NCI-H187 treated with DMSO at 0.1 percent for 48 hours (cell line): ENCODE measurements at places on chromosomes 11 and 22.

DNA sequence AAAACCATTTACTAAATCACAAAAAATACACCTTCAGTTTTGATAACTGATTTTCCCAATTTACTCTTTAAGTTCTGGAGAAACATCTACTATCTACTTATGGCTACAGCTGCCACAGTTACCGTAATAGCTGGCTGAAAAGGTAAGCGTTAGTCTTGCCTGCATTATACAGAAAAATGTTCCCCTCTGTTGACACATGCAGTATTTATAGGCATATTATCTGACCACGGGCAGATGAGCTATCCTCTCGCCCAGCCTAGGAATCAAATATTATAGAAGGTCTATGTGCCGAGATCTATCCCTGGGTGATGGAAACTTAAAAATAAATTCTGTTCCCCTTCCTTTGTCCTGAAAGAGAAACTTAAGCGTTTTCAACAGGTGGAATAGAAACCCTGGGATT is 283.8 kb downstream of the CADM1 start:
- no peak for DNase-seq

DNA sequence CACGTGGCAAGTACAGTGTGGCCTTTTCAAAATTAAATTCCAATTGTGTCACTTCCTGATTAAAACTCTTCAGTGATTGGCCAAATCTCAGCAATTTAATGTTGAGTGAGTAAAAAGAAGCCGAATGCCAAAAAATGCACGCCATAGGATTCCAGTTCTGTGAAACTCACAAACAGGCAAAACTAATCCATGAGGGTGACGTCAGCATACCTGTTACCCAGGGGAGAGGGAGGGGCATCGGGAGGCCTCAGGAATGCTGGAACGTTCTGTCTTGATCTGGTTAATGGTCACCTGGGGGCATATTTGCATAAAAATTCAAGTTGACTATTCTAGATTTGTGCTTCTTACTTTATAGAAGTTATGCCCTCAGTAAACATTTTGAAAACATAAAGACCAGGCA is 39.9 kb upstream of the RAB1B start:
- no peak for DNase-seq

GRCh38 chr11:63870351-63871140 is 31.6 kb downstream of the MARK2 start:
- no peak for DNase-seq

- DNase-seq, result no peak
These were observed 211.1 kb upstream of the MTNR1B start for GRCh38 chr11:92758241-92758780.

- no peak for DNase-seq
These were observed 3.5 kb upstream of the IFITM2 start for GRCh38 chr11:304061-304506.

DNA sequence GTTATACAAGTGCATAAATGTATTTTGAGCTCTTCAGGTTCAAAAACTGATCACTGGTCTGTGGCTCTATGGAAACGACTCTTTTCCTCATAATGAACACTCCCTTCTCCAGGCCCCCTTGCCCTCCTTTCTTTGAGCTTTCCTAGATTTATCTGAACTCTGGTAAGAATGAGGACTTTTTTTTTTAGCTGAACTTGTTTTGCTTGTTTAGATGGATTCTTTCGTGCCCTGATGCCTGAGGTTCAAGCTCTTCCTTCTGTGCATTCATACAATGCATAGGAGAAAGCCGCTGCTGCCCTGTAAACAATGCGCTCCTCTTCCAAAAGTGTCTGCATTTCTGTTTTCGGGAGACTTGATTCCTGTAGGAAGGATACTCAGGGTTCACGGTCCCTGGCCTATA is 205.1 kb downstream of the TENM4 start:
- DNase-seq, result no peak

DNA sequence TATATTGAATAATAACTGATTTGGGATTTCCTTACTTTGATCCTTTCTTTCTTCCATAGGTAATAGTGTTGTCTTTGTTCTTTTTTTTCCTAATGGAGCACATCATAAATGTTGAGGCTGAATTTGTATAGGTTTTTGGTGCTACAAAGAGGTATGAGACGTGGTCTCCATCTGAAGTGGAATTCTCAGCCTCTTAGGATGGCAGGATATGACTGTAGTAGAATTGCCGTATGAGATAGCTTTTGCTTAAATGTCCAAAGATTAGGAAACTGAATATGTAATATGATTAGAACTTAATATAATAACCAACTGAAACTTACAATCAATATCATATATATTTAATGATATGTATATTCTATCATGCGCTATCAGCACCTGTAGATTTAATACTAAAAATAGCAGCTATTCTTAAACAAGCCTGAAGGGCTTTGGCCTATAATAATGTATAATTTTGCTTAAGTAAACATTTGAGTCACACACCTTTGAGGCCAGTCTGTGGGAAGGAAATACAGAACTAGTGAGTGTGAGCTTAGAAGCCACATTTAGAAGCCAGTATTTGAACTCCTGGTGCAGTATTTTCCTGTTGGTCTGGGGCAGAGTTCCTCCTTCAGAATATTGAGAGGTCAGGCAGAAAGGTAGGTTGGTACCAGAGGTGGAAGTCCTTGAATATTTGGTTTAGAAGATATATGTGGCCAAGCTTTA is 62.6 kb downstream of the SWAP70 start:
- DNase-seq, result no peak

- no peak for DNase-seq
These were observed 320.4 kb downstream of the KIRREL3 start for GRCh38 chr11:126680131-126680530.

- no peak for DNase-seq
These were observed 10.0 kb upstream of the BACE1-AS start for GRCh38 chr11:117281159-117281558.

GRCh38 chr22:19995611-19996339 is 20.8 kb downstream of the ARVCF start:
- no peak for DNase-seq

DNA sequence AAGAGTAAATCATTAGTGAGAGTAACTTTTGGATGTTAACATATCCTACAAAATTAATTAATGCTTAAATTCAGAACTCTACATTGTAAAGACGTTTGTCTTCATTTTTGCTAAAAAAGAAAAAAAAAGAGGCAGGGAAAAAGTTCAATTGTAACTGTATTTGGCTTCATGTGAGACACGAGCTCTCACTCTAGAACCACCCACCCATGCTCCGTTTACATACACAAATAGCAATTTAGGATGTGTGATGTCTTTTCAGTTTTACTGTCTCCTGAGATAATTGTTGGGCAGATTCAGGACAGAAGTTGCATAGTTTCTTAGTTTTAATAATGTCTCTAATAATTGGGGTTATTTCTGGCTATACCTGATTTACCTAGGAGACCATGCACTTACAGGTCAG is 248.6 kb downstream of the AASDHPPT start:
- DNase-seq, result no peak
